ENCODE measurements at places on chromosomes 5 and 9.

DNA sequence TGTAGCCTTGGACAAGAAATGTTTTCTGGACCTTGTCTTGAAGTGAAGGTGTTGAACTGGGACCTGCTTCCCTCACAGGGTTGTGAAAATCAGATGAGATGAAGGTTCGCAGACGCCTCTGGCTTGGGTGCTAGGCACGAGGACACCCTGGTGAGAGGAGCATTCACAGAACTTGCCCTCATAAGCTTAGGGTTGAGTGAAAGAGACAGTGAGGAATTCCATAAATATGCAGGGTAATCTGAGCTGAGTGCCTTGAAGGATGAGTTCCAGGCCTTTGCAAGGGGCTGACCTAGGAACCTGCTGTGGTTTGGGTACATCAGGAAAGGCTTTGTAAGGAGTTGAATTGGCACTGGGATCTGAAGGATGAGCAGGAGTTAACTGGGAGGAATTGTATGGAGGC is 75.7 kb upstream of the SAP30L start:
- no peak for DNase-seq

GRCh38 chr5:127886-128285 is 35.9 kb downstream of the PLEKHG4B start:
- DNase-seq = no peak

GRCh38 chr5:96794757-96795156 is 13.0 kb downstream of the ERAP1 start:
- DNase-seq = no peak

- no peak for DNase-seq
Observed at GRCh38 chr9:131621551-131622358, 76.4 kb downstream of the PRRT1B start.

GRCh38 chr5:78243639-78244038 is 50.9 kb downstream of the AP3B1 start:
- DNase-seq = no peak

- DNase-seq = no peak
Observed at GRCh38 chr5:65468633-65469032, 13.1 kb downstream of the ADAMTS6 start.

DNA sequence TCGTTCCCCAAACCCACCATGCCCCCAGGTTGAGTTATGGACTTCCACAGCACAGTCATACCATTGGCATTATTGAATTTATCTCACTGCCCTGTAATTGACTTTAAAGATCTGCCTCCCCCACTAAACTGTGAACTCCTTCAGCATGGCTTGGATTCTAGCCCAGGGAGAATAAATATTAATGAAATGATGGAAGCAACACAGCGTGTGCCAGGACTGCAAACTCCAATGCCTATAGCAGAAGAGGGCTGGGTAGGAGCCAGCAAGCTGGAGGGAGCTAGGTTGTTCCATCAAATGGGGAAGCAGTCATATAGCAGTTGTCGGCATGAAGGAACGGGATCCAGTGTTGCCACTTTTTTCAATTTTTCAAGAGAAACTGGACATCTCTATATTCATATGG is 69.0 kb upstream of the MSX2 start:
- no peak for DNase-seq

DNA sequence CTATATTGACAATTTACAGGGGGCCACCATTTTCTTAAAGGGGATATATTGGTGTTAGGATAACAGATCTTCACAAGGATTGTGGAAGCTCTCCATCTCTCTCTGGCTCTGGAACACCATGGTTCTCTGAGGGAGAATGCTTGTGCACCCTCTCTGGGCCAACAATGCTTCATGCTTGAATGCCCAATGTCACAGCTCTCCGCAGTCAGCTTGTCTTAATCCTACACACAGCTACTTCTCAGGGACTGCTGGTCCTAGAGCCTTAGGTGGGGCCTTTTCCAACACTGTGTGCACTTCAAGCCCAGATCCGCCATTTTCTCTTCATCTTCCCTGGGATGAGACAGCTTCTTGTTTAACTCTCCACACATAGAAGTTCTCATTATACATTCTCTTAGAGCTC is 6.9 kb upstream of the PDLIM4 start:
- DNase-seq = no peak

DNA sequence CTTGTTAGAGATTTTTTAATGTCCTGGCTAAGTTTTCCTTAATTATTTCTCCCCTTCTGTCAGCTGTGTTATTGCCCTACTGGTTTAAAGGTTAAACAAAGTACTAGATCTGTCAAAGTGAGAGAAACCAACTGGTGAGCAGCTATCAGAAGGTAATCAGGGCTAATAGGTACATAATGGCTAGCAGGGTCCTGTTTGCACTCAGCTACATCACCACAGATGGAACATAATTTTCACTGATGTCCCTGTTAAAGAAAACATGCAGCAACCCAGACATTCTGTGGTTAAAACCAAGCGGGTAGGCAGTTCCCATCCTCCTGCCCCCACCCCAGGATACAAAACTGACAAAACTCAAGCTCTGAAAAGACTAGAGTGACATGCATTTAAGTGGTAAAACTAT is 473.9 kb downstream of the NR2F1-AS1 start:
- DNase-seq = peak; percentile 24

- no peak for DNase-seq
Observed at GRCh38 chr5:151483176-151483575, 35.8 kb downstream of the SLC36A1 start.

DNA sequence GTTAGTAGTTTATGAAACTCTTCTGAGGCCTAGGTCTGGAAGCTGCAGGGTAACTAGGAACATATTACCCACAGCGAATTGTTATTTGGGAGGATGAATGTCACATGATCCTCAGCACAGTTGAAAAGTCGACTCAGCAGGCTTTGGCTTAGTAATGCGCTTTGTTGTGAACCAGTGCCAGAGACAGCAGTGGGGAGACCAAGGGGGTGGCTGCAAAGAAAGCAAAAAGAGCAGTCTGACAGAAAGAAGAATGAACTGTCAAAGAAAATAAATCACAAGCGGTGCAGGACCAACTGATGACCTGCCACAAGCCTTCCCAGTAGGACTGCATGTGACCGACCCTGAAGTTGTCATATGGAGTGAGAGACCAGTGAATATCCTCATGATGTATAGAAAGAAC is 170.0 kb downstream of the CCDC171 start:
- DNase-seq = no peak
